ENCODE measurements at places on chromosomes 11 and 22.

GRCh38 chr11:64769283-64769682 is 9.1 kb downstream of the SF1 start:
- no peak for DNase-seq

GRCh38 chr11:43787824-43788223 is 92.8 kb upstream of the ALKBH3 start:
- DNase-seq = no peak

DNA sequence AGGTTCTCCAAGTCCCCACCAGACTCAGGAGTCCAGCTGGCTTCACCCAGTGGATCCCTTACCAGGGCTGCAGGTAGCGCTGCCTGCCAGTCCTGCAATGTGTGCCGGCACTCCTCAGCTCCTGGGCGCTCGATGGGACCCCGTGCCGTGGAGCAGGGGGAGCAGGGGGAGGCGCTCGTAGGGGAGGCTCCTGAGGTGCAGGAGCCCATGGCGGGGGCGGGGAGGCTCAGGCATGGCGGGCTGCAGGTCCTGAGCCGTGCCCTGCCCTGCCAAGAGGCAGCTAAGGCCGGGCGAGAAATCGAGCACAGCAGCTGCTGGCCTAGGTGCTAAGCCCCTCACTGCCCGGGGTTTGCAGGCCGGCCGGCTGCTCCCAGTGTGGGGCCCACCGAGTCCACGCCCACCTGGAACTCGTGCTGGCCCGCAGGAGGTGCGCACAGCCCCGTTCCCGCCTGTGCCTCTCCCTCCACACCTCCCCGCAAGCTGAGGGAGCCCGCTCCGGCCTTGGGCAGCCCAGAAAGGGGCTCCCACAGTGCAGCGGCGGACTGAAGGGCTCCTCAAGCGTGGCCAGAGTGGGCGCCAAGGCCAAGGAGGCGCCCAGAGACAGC is 792.9 kb upstream of the CCDC179 start:
- no peak for DNase-seq

- no peak for DNase-seq
These were observed 90.3 kb upstream of the SEZ6L start for GRCh38 chr22:26079009-26079408.
